ENCODE measurements at places on chromosomes 16 and 17.

DNA sequence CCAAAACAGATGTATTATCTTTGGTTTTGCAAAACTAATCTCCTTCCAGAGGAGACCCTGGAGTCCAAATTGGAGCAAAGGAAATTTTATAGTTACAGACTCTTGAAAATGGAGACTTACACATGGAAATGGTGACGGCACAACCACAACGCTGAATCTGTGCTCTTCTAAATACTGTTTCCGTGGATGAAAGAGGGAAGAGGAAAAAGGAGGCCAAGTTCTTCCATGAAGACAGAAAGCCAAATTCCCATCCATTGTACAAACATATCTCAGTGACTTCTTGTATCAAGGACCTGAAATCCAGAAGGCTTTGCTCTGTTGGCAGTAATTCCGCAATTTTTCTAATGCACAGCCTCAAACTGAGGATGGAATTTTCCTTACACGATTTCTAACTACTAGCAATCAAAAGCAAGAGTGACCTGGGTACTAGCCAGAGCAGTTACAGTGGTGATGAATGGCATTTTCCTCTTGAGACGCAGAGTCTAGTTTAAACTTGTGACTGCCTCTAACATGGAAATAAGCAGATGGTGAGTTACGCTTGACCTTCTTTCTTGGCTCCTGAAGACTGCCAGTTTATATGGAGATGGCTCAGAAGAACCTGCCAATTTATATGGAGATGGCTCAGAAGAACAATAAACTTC lies 38.5 kb downstream of the VPS53 start:
- no peak for DNase-seq

DNA sequence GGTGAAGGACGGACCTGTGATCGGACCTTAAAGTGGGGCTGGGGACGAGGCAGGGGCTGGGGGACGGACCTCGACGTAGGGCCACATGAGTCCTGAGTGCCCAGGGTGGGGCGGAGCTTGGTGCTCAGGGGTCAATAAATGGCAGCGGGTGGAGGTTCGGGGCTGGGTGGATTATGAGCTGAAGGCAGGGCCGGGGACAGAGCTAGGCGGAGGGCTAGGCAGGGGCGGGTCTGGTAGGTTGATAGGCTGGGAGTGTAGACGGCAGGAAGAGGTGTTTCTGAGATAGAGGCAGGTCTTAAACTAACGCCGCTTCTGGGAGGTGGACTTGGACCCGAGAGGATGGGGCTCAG lies 733 bp downstream of the CHRNB1 start:
- no peak for DNase-seq

DNA sequence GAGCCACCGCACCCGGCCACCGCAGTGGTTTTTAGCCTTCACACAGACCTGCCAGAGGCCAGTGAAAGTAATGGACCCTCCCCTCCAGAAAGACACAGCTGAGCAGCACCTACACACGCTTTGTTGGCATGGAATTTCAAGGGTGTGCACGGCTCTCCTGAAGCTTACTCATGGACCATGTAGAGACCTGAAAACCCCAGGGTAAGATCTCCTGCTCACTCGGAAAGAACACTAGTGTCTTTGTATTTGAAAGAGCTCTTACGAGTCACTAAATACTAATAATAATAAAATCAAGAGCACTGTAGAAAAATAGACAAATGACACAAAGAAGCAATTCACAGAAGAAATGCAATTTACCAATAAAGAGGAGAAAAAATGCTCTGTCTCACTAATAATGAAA lies 20.0 kb downstream of the SLC43A2 start:
- no peak for DNase-seq

DNA sequence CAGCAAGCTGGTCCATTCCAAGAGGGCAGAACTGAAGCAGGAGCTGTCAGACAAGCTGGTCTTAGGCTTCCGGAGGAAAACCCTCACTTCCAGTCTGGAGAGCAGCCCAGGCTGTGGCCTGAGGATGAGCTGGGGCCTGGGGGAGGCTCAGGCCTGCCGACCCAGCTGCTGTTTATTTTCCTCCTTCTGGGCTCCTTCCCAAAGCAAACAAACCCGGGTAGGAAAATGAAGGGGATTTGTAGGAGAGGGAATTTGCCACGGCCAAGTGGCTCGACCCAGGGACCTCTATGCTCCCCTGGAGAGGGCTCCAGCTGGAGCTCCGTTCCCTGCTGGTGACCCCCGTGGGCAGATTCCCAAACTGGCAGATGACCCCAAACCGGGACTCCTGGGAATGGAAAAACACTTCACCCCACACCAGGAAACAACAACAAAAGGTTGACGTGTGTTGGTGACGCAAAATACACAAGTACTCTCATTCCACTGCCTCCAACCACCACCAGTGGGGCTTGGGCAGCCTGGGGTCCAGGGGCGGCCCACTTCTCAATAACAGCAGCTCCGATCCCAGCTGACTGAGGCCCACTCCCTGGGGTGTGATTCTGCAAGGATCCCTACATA lies 8.8 kb downstream of the JUP start:
- no peak for DNase-seq

DNA sequence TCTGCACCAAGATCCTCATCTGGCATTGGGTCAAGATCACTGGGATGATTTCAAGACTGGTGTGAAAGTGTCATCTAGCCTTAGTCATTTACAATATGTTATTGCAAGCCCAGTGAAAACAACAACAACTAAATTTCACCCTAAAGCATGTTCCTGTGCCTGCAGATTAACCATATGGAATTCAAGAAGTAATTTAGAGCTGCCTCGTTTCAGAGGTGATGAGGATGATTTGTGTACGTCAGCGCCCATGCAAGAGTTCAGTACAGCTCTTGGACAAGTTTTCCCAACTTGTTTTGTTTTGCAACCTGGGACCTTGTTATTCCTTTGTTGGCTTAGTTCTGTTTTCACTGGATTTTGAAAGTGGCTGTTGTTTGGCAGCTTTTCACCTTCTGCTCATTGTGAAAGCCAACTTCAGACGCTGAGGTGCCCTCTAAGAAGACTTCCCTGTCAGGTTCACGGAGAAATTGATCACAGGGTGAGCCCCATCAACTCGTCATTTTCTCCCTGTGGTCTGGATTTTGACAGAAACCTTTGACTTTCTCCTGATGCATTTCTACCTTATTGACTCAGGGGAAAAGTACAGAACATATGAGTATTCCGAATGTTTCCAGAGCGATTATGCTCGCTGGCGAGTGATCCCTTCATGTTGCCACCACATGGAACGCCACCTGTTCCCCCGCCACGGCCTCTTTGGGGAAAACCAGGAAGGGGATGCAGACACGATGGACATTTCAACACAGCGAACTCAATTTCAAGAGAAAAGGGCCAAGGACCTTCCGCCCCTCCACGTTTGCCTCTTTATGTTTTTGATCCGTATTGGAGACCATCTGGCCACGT lies 85.6 kb downstream of the FOXL1 start:
- no peak for DNase-seq

- no peak for DNase-seq
These were observed 647 bp downstream of the FBXL20 start for GRCh38 chr17:39400547-39401411.

- no peak for DNase-seq
These were observed 8.8 kb downstream of the ANKRD40CL start for GRCh38 chr17:50758524-50758923.

GRCh38 chr17:76369379-76369778 lies 15.0 kb upstream of the SPHK1 start:
- DNase-seq = no peak

DNA sequence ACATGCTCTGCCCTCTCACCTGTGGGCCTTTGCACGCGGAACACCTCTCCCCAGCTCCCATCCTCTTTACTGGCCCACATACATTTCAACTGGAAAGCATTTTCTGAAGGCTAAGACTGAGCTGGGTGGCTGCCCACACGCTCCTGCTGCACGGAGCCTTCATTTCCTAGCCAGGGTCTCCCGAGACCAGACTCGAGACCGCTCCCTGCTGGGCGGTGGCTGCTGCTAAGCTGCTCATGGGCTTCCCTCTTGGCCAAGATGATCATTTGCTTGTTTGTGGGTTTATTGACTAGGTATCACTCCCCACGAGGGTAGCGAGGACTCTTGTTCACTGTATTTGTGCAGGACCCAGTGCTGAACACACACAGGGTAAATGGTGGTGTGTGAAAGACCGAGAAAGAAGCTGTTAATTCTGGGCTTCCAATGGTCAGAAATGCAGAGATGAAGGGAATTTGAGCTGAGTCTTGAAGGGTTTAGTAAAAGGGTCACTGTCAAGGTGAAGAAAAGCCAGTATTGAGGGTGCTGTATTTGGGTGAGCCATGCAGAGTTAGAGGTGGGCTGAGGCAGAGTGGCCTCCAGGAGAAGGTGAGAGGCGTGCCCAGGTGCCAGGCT lies 907 bp downstream of the TRAPPC2L start:
- DNase-seq = peak; percentile 73

DNA sequence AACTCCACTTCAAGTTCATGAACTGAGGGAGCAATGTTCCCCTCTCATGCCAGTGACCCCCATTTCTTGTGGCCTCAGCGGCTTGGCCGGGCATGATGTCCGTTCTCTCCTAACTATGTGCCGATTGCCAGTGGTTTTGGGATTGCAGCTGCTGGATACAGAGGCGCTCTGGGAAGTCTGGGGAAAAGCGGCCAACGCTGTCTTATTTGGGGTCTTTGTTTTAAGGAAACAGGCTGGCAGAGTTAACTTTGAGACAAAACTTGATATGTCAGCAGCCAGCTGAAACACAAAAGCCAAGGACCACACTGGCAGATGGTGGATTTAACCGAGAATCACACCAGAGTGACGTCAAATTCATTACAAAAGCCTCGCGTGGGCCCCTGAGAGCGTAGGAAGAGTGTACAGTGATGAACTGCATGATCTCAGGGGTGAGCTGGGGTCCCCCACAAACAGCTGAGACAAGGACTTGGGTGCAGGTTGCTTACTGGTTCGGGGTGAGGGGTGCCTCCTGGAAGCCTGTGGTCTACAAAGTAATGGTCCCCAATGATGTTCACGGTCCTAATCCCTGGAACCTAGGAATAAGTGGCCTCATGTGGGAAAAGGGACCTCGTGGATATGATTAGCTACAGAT lies 180.4 kb downstream of the IRF8 start:
- DNase-seq = no peak

DNA sequence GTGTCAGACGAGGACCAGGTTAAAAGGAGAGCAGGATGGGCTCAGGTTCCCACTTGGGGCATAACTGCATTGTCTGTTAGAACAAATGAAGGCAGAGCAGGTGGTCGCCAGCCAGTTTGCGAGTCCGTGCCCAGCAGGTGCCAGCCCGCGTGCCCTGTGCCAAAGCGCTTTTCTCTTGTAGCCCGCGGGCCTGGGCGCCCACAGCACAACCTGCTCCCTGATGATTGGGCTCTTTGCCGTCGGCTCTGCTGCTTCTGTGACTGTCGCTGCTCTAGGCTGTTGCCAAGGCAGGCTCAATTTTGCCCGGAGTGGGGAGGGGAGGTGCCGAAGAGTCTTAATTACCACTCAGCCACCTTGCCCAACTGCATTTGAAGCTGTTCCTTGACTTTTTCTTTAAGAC lies 21.1 kb downstream of the KNOP1 start:
- no peak for DNase-seq

GRCh38 chr16:30533748-30534367 lies 800 bp downstream of the ZNF747 start:
- peak; percentile 36 for DNase-seq

GRCh38 chr17:43314611-43315011 lies 80.8 kb upstream of the RNU2-1 start:
- DNase-seq = no peak

- DNase-seq = no peak
These were observed 62.7 kb downstream of the DNAH17 start for GRCh38 chr17:78514521-78514920.

GRCh38 chr17:45973946-45974859 lies 24.8 kb upstream of the STH start:
- no peak for DNase-seq

GRCh38 chr17:13010959-13011358 lies 6.9 kb downstream of the ELAC2 start:
- no peak for DNase-seq

- DNase-seq = no peak
These were observed 53.0 kb downstream of the TMC6 start for GRCh38 chr17:78075545-78075944.

GRCh38 chr16:75075688-75076268 lies 40.8 kb downstream of the LDHD start:
- no peak for DNase-seq

GRCh38 chr16:24754543-24754942 lies 25.1 kb downstream of the TNRC6A start:
- DNase-seq = no peak

DNA sequence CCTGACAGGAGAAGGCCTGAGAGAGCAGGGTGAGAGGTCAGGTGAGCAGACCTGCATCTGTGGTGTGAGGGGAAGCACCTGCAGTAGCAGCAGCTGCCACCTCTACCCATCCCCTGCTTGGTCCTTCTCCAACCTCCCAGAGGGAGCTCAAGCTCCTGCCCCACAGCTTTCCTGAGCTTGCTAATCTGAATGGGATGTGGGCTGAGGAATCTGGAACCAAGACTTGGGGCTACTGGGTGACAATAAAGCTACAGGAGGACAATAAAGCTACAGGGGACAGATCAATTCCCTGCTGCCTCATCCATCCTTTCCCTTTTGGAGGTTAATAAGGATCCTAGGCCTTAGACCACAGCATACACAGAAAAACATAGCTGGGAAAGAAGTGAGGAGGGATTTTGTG lies 4.9 kb upstream of the TBX4 start:
- no peak for DNase-seq

GRCh38 chr16:3021449-3022207 lies 1.5 kb downstream of the TNFRSF12A start:
- peak; percentile 71 for DNase-seq

DNA sequence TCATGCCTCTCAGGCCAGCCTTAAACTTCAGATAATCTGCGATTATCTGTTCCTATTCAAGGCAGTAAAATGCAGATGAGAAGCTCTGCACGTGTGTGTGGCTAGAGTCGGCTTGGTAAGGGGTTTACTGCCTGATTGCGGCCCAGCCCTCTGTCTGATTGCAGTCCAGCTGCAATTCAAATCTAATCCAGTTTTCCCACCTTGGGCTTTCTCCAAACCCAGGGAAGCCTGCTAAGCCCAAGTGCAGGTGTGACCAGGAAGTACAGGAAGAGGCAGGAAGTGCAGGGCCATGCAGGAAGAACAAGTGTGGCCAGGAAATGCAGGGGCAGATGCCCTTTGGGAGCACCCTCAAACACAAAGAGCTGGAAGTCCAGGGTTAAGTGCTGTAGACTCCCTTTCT lies 314.9 kb downstream of the CEP112 start:
- no peak for DNase-seq

DNA sequence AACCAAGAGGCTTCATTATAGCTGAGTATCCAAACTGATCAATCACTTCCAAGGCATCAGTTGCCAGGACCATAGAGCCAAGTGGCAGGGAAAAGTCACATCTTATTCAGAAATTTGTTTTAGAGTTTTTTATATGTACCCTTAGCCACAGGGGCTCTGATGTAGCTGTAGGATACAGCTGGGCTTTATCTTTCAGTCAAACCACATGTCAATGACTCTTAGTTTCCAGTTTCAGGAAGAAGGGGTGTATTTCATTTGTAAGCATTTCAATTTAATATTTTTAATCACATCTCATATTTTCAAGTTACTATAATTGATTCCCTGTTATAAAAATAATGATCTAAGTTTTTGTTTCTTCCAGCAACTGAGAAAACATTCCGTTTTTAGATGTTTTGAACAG lies 2.9 kb upstream of the FLCN start:
- DNase-seq = no peak

GRCh38 chr16:70393662-70394061 lies 45.2 kb downstream of the ST3GAL2 start:
- DNase-seq = no peak

Data from HL-60 (cell line).